ENCODE measurements at places on chromosomes 7 and 10.

- no peak for DNase-seq
Observed at GRCh38 chr7:45082031-45082830, 6.5 kb downstream of the NACAD start.

DNA sequence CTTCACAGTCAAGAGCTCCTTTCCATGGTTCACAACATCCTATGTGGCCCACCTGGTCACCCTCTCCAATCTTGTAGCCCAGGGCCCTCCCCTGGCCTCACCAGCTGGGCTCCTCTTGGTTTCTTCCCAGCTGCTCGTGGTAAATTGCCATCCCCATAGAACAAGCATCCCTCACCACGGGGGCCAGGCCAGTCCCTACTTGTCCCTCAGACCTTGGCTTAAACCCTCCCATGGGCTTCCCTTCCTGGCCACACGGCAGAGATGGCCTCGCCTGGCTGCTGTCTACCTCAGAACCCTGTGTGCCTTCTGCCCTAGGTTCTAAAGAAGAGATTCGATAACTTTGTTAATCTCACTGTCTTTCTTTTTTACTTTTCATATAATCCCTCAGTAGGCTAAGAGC lies 153.3 kb upstream of the TCERG1L start:
- no peak for DNase-seq

GRCh38 chr10:91798649-91799611 lies 704 bp downstream of the TNKS2 start:
- DNase-seq, result peak; percentile 70

GRCh38 chr7:119472408-119473038 lies 800.5 kb upstream of the KCND2 start:
- no peak for DNase-seq

DNA sequence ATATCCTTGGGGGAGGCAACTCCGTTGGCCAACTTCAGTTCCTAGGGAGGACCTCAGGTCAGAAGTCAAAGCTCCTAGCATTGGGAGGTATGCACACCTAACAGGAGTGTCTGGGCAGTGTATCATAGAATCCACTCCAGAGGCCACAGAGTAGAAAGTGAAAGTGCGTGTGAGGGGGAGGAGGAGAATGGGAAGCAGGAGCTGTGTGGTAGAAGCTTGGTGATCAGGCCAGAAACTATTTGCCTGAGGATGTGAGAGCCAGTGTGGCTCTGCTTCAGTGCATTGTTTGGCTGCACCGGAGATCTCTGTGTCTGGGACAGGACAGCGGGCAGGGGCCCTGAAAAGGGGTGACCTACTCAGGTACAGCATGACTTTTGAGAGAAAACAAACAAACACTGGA lies 557.4 kb upstream of the VSTM2A start:
- no peak for DNase-seq

DNA sequence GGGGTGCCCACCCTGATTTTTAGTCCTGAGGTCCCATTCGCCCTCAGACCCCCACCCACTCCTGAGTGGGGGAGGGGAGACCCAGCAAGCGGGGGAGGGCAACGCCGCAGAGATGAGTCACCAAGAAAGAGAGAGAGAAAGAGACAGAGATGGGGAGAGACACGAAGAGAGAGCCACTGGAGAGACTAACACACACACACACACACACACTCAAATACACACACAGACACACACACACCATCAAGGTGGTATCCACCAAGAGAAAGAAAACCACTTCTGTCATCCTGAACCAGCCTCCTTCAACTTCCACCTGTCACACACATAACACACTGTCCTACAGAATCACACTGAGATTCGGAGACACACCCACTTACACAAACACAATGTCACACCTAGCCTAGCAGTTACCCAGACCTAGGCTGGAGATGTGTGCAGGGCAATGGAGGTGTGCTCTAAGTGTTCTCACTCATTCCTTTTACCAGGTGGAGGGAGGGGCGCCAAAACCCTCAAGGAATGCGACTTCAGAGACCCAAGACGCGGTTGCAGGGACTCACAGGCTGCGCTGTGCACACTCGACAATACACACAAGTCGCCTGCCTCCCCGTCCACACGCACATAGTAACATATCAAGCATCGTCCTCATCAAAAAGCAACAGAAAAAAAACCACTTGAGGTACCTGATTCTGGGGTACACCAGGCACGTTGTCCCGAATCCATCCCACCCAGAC lies 3.9 kb upstream of the VGF start:
- DNase-seq, result no peak

DNA sequence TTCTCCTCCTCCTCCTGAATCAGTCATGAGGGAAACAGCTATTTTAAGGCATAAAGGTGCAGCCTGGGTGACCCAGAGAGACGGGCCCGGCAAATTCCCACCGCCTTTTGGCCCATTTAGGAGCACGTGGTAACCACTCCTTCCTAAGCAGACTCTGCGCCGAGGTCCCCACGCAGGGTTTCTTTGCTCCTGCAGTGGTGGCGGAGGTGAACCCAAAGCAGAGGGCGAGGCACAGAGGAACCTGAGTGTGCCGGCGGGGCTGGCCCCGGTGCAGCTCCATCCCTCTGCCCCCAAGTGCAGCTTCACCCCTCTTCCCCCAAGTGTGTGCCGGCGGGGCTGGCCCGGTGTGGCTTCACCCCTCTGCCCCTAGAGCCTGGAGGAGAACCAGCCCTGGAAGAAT lies 50.6 kb downstream of the DPYSL4 start:
- no peak for DNase-seq

DNA sequence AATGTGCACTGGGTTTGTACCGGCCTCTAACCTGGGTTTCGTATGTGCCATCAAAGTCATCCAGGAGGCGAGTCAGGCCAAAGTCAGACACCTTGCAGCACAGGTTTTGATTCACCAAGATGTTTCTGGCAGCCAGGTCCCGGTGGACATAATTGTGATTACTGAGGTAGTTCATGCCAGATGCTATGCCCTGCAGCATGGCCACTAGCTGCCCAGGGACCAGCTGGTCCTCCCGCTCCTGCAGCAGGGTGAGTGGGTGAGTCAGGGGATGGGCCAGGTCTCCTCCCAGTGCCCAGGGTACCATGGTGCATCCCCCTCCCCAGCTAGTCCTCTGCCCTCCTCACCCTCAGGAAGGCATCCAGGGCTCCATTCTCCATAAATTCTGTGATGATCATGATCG lies 13.6 kb downstream of the ZYX start:
- DNase-seq, result no peak

GRCh38 chr10:112767156-112767555 lies 182.9 kb upstream of the TCF7L2 start:
- DNase-seq, result no peak

- DNase-seq, result no peak
Observed at GRCh38 chr7:42380401-42380800, 143.4 kb upstream of the GLI3 start.

DNA sequence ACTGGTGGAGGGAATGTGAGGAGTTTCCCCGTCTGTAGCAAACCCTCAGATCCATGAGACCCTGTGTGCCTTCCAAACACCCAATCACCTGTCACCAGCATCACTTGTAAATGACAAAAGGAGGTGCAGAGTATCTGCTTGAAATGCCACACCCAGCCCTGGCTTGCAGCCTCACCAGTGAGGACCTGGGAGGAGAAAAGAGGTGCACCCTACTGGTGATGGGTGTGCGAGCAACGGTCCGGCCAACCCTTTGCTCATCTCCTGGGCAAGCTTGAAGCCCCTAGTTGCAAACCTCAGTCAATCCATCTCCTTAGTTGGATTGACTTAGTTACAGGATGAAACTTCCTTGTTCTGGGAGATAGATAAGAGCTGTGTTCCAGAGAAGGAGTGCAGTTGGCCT lies 62.4 kb upstream of the WAPL start:
- DNase-seq, result no peak

DNA sequence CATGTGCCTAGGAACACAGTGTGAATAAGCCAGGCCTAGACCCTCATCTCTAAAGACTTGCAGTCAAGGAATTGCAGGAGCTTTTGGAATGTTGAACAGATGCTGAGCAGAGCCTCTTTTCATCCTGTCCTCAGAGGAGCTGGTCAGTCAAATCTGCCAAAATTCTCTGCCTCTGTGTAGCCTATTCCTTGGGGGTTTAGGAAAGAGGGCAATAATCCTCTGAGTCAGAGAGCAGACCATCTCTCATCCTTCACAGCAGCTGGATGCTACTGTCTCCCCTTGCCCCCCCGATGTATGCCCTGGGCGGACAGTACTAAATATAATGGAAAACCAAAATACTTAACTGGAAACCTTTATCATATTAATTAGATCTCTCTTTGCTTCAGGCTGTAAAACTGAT lies 52.6 kb downstream of the BICC1 start:
- DNase-seq, result no peak

- DNase-seq, result no peak
Observed at GRCh38 chr10:13893926-13894325, 307.2 kb downstream of the PRPF18 start.

- no peak for DNase-seq
Observed at GRCh38 chr7:149865437-149865836, 8.3 kb upstream of the ATP6V0E2 start.

DNA sequence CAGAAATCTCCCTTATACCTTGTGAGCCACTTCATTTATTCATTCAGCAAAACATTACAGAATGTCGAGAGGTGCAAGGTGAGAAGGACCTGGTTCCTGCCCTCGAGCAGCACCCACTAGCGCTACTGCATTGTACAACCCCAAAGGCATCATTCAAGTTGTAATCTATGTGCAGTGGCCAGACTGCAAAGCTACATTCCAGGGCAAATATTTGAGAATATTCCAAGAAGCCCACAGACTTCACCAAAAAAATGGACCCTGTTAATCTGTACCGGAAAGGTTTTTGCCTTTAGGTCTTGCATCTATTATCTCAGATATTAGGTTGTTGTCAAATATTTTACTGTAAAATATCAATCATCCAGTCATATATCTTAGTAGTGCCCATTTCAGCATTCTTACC lies 295.4 kb upstream of the FZD1 start:
- DNase-seq, result no peak

GRCh38 chr7:51186531-51186930 lies 130.1 kb downstream of the COBL start:
- DNase-seq, result no peak

- DNase-seq, result no peak
Observed at GRCh38 chr7:18363751-18364380, 131.7 kb upstream of the HDAC9 start.

- DNase-seq, result peak; percentile 2
Observed at GRCh38 chr10:34017281-34017680, 682.8 kb upstream of the NRP1 start.

GRCh38 chr10:50931948-50932431 lies 46.6 kb upstream of the A1CF start:
- DNase-seq, result no peak

All from erythroblast (primary cell).